ENCODE measurements at places on chromosomes 11 and 22.

GRCh38 chr11:33934450-33934849, 42.6 kb upstream of the LMO2 start:
- no peak for DNase-seq

- DNase-seq: no peak
These were observed 7.2 kb downstream of the CHKA start for GRCh38 chr11:68113986-68114385.

DNA sequence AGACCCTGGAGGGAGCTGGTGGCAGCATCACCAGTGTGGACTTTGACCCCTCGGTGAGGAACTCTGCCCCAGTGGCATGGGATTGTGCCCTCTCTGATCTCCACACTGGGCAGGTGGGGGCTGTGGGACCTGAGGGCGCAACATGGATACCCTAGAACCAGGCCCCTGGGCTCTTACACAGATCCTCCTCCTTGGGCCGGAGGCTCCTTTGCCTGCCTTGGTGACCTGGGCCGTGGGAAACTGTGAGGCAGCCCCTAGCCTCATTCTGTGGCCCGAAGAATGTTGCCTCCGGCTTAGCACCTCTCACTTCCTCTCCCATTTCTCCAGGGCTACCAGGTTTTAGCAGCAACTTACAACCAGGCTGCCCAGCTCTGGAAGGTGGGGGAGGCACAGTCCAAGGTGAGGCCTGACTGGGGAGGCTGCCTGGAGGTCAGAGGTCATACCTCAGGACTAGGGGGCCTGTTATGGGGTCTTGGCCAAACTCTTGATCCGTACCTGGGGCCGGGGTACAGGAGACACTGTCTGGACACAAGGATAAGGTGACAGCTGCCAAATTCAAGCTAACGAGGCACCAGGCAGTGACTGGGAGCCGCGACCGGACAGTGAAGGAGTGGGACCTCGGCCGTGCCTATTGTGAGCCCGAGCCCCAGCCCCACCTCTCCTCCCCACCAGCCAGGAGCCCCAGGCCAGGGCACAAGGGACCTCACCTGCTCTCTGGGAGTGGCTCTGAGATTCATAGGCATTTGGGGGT, 12.2 kb downstream of the ATG16L2 start:
- no peak for DNase-seq

DNA sequence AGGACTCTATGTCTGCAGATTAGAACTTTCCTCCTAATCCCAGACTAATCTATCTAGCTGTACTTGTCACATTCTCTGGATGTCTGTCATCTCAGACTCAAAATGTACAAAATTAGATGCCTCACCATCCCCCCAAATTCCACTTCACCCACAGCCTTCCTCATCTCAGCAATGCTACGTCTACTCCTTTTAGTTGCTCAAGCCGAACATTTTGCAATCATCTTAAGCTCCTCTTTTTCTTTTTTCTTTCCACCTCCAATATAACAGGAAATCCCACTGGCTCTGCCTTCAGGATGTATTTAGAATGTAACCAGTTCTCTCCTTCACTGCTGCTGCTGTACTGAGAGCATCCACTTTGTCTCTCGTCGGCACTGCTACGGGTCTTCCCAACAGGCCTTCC, 1091.8 kb downstream of the TBC1D22A start:
- DNase-seq: no peak

DNA sequence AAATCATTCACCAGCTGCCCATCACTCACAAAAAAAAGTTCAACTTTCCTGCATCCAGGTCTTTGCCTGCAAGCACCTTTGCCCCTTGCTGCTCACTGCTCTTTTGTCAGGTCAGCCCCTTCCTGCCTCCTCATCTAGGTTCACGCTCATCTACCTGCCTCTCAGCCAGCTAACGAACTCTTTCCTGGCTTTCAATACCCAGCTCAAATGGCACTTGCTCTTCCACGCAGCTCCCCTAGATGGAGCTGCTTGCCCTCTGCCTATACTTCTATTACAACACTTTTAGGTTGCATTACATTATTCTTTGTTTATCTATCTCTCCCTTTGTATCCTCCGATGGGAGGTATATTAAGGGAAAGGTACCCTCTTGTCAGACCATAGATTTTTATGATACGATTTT, 78.9 kb upstream of the TBCEL start:
- DNase-seq: no peak

DNA sequence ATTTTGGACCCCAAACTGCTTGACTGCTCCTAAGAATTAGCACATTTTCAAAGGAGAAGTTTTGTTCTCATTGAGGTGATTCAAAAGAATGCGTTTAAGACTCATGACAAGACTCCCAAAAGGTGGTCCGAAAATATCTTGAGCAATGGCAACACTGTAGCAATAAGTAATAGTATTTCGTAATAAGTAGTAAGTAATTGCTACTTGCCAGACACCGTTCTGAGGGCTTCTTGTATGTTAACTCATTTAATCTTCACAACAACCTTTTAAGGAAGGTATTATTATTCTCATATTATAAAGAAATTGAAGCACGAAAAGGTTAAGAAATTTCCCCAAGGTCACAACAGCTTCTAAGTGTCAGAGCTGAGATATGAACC, 184.0 kb upstream of the SORL1-AS1 start:
- no peak for DNase-seq

DNA sequence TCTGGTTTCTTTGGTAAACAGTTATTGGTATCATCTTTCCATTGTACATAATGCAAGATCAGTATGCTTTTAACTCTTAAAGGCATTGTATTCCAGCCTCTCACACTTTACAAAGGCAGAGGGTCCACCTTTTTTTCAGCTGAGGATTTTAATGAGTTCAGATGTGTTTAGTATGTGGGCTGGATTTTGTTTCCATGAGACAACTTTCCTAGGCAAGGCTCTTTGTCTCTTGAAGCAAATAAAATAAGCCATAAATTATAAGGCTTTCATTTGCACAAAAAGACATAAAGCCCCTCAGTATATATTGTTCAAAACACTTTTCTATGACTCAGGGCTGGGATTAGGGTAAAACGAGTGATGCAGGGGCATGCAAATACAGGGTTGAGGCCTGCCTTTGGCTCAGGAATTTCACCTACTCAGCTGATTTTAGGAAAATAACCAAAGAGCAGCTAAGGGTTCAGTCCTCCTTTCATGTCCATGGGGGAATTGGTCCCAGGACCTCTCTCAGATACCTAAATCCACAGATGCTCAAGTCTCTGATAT, 7.6 kb downstream of the MMP20 start:
- no peak for DNase-seq

- peak; percentile 89 for DNase-seq
These were observed 4.5 kb upstream of the NOL12 start for GRCh38 chr22:37681556-37682049.

GRCh38 chr11:67071420-67072284, 15.0 kb downstream of the RHOD start:
- DNase-seq: peak; percentile 90

- DNase-seq: no peak
These were observed 158.7 kb upstream of the SYT13 start for GRCh38 chr11:45444796-45445195.

- DNase-seq: no peak
These were observed 11.8 kb upstream of the THY1 start for GRCh38 chr11:119434591-119435330.

- no peak for DNase-seq
These were observed 2.6 kb downstream of the KCNK7 start for GRCh38 chr11:65592858-65593517.

DNA sequence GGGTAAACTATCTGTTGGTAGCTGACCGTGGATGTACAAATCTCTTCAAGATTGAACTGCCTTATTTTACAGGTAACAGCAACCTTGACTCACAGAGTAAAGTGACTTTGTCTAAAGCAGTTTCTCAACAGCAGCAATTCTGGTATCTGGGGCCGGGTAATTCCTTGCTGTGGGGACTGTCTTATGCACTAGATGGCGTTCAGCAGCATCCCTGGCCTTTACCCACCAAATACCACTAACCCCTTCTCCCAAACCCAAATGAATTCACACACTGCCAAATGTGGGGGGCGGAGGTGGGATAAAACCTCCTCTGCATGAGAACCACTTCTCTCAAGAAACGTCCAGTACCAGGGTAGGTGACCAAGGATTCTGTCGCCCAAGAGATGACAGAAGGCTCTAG, 1.7 kb upstream of the INCENP start:
- DNase-seq: peak; percentile 41

- no peak for DNase-seq
These were observed 67.6 kb upstream of the NTM start for GRCh38 chr11:131302836-131303235.

GRCh38 chr11:87213444-87213843, 175.7 kb downstream of the TMEM135 start:
- no peak for DNase-seq

GRCh38 chr11:17600316-17601255, 53.5 kb downstream of the OTOG start:
- peak; percentile 48 for DNase-seq

DNA sequence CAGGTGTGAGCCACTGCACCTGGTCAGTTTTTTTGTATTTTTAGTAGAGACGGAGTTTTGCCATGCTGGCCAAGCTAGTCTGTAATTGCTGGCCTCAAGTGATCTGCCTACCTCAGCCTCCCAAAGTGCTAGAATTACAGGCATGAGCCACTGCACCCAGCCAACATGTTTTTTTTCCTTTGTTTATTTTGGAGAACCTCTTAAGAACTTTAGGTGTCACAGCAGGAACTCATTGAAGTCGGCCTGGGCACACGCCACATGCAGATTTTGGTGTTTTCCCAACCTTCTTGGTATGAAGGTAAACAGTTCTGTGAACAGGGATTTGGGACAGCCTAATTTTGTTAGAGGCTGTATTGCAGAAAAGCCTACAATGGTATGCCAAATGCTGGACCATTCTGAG, 9.4 kb downstream of the DIXDC1 start:
- no peak for DNase-seq

DNA sequence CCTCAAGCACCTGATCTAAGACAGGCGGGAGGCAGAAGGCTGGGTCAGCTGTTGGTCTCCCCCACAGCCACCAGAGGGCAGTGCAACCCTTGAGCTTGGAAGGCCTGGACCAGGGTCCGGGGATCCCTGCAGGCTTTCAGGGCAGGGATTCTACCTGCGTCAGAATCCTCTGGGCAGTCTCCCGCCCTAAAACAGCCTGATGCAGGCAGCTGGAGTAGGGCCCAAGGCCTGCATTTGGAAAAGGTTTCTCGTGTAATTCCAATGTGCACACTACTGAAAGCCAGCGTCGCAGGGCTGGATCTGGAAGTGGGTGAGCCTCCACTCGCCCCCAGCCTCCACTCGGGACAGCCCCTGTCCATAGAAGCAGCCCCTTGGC, 31.8 kb downstream of the BID start:
- peak; percentile 88 for DNase-seq

DNA sequence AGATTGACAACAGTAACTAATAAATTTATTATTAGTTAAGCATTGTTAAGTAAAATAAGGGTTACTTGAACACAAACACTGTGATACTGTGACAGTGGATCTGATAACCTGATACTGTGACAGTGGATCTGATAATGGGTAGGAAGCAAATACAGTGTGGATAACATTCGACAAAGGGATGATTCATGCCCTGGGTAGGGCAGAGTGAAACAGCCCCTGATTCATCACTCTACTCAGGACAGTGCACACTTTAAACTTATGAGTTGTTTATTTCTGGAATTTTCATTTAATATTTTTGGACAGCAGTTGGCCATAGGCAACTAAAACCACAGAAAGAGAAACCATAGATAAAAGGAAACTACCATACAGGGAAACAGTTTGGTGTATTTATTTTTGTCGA, 60.8 kb upstream of the CTSC start:
- DNase-seq: no peak

DNA sequence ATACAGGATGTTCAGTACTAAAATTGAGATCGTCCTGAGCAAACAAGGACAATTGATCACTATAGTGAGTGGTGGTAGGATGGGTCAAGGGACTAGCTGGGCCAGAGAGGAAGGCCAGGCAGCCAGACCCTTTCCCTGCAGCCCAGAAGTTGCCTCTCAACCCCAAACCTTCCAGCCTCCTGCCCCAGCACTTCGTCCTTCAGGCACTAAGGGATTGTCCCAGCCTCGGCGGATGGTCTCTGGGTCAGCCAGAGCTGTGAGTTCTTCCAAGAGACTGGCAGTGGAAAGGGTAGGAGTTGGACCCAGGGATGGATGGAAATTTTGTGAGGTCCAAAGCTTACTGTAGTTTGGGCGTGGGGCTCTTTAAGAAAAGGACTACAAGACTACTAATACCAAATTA, 3.6 kb upstream of the LMO1 start:
- DNase-seq: peak; percentile 24

DNA sequence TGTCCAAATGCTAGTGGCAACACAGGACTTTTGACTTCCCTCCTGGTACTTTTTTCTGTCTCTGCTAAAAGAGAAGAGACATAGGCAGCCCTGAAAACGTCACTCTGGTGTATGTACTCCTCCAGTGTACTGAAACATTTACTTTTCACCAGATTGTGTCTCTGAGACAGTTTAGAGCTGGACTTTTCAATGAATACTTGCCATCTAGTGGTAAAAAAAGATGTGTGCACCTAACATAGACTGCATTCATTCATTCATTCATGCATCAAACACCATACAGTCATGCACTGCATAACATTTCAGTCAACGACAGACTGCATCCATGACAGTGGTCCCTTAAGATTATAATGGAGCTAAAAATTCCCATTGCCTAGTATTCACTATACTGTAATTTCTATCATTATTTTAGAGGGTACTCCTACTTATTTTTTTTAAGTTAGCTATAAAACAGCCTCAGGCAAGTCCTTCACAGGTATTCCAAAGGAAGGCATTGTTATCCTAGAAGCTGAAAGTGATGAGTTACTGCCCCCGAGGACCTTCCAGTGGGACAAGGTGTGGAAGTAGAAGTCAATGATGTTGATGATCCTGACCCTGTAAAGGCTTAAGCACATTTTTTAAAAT, 186.2 kb downstream of the SPON1 start:
- DNase-seq: no peak

GRCh38 chr22:20551805-20552442, 44.5 kb downstream of the MED15 start:
- DNase-seq: peak; percentile 76

GRCh38 chr11:96186806-96187205, 156.2 kb downstream of the MAML2 start:
- DNase-seq: no peak

GRCh38 chr11:83706566-83706965, 420.4 kb upstream of the CCDC90B start:
- DNase-seq: no peak

- peak; percentile 86 for DNase-seq
These were observed 268.4 kb downstream of the ETS1 start for GRCh38 chr11:128318856-128319474.

GRCh38 chr22:28911777-28912669, 28.7 kb downstream of the ZNRF3 start:
- no peak for DNase-seq
